ENCODE measurements at places on chromosomes 1 and 21. TPM values are rescaled to one million over a fixed set of nuclear protein-coding genes. Genes with fewer than 3 reads are reported as not detected.

The DAB1 gene
- 0.04 TPM for polyA plus RNA-seq

The KRTAP21-2 gene
- polyA plus RNA-seq, result not detected

The OR2T35 gene
- not detected for polyA plus RNA-seq

The FMO4 gene
- polyA plus RNA-seq, result 0.29 TPM

The NPHS2 gene
- polyA plus RNA-seq, result not detected

The BRDT gene
- not detected for polyA plus RNA-seq

The ADCY10 gene
- polyA plus RNA-seq, result not detected

The PLD5 gene
- not detected for polyA plus RNA-seq

The PCP4L1 gene
- 0.28 TPM for polyA plus RNA-seq

The SEC22B gene
- polyA plus RNA-seq, result 12.2 TPM

The GPR161 gene
- polyA plus RNA-seq, result 0.13 TPM

The TEDDM1 gene
- polyA plus RNA-seq, result not detected

The CFHR3 gene
- polyA plus RNA-seq, result not detected

The FCAMR gene
- polyA plus RNA-seq, result not detected

The C8A gene
- 13.9 TPM for polyA plus RNA-seq

The MAEL gene
- not detected for polyA plus RNA-seq

The FAM177B gene
- 0.20 TPM for polyA plus RNA-seq

The ATP5PO gene
- 297 TPM for polyA plus RNA-seq

The IL19 gene
- not detected for polyA plus RNA-seq

The ZNF695 gene
- polyA plus RNA-seq, result 2.9 TPM

The S100A7 gene
- not detected for polyA plus RNA-seq

The HAO2 gene
- 0.08 TPM for polyA plus RNA-seq

The MAP3K7CL gene
- polyA plus RNA-seq, result 0.04 TPM

The S100A14 gene
- polyA plus RNA-seq, result 7.7 TPM

The ENAH gene
- polyA plus RNA-seq, result 22.1 TPM

The LIN28A gene
- 0.01 TPM for polyA plus RNA-seq

The APH1A gene
- polyA plus RNA-seq, result 114 TPM

The ZNF687 gene
- polyA plus RNA-seq, result 16.5 TPM

The HENMT1 gene
- not detected for polyA plus RNA-seq

The OR2G6 gene
- not detected for polyA plus RNA-seq

The TRABD2B gene
- polyA plus RNA-seq, result 0.17 TPM

The MAD2L2 gene
- polyA plus RNA-seq, result 53.0 TPM

The AADACL3 gene
- 0.01 TPM for polyA plus RNA-seq

The MT1HL1 gene
- polyA plus RNA-seq, result not detected

The KRTAP7-1 gene
- polyA plus RNA-seq, result not detected

The KCNC4 gene
- 0.66 TPM for polyA plus RNA-seq

The GREM2 gene
- 0.10 TPM for polyA plus RNA-seq

The KCNA3 gene
- not detected for polyA plus RNA-seq

The HSD3B2 gene
- 0.04 TPM for polyA plus RNA-seq
